ENCODE measurements at places on chromosomes 7 and 10. TPM values are rescaled to one million over a fixed set of nuclear protein-coding genes. Genes with fewer than 3 reads are reported as not detected.

CACNB2 gene
- 10.6 TPM for total RNA-seq

- no peak for DNase-seq
These were observed 151.5 kb upstream of the EEPD1 start for GRCh38 chr7:36001546-36001945.

NKX2-3 gene
- under 0.01 TPM for total RNA-seq

DNA sequence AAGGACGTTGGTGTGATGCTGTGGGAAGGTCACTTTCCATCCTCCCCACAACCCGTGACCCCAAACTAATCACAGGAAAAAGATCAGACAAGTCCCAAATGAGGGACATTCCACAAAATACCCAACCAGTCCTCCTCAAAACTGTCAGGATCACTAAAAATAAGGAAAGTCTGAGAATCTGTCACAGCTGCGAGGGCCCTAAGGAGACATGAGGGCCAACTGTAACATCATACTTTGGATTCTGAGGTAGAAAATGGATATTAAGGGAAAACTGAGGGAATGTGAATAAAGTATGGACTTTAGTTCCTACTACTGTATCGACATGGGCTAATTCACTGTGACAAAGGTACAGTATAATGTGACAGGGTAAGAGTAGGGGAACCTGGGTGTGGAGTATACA lies 85.1 kb upstream of the FAM20C start:
- no peak for DNase-seq

PLPP4 gene
- total RNA-seq, result 18.8 TPM

DNA sequence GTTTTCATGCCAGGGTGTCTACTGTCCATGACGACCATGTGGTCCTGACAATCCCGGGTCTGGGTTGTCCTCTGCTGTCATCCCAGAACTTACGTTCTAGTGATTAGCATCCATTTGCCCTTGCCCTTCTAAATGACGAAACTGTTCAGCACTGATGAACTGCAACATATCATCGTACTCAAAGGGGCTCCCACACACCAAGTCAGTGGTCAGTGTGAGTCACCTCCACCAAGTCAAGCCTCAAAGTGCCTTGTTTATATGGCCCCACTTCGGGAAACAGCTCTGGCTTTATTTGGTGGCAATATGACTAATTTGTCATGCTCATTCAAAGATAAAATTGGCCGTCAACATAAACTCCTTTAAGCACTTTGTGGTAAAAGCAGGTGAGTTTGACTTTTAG lies 110.7 kb downstream of the FRMD4A start:
- DNase-seq, result no peak

FZD1 gene
- total RNA-seq, result 6.9 TPM

DNA sequence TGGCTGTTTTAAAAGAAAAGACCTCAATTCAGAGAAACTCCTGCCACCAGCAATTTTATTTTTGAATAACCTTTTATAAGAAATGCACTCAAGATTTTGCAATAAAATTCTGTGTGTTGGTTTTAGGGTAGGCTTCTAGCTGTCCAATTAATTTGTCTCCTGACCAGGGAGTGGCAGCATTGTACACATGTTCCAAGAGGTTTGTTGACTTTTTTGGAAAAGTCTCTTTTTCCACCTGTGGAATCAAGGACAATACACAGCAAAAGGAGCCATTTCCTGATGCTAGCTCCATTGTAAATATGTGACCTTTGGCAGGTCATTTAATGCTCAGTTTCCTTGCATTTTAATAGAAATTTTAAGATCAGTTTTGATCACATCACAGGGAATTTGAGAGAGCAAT lies 1.8 kb downstream of the GIMAP5 start:
- no peak for DNase-seq

GRCh38 chr10:111319866-111320265 lies 243.0 kb downstream of the ADRA2A start:
- DNase-seq, result no peak

DNA sequence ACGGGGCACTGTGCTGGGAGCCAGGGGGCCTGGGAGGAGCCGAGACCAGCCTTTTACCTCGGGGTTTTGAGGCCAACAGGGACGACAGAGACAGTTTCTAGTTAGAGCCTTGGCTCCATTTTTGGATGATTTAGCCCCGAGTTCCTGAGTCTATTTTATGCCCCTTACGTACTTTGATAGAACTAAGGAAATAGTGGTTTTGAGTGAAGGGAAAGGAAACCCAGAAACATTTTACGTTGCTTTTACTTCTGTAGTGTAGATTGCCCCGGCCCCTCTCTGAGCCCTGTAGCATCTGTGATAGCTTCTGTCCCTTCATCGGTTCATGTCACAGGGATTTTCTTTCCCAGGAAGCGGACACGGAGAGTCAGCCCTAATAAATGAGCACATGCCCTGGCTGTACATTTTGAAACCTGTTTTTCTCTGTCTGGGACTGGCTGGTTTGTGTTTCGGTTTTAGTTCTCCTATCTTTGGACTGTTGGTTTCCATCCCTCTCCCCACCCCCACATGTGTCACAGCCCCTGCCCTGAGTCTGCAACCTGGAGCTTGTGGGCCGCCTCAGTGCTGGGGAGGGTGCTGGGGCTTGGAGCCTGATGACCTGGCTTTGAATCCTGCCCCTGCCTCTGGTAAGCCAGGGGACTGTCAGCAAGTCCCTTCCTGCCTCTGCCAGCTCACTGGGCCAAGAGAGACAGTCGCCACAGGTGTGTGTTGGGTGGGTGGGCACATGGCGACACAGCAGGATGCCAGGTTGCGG lies 6.9 kb upstream of the ORAI2 start:
- DNase-seq, result no peak

GRCh38 chr10:42990016-42990720 lies 86.7 kb upstream of the RET start:
- DNase-seq, result no peak

DNA sequence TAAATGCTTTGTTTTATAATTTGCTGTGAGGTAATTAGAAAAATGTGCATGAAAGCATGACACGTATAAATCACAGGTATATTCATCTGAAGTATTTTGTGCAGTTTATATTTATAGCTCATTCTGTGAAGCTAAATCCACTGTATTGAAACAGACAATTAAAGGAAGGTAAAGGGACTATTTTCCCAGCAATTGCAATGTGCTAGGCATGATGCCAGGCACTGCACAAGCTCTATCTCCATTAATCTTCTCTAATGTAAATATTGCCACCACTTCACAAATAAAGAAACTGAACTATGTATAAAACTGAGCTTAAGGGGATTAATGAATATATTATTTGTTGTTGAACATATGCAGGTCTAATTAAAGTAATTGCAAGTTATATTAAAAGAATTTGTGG lies 1012.5 kb downstream of the NRG3 start:
- no peak for DNase-seq

GJD4 gene
- total RNA-seq, result not detected

PTPRE gene
- total RNA-seq, result 16.3 TPM

DNA sequence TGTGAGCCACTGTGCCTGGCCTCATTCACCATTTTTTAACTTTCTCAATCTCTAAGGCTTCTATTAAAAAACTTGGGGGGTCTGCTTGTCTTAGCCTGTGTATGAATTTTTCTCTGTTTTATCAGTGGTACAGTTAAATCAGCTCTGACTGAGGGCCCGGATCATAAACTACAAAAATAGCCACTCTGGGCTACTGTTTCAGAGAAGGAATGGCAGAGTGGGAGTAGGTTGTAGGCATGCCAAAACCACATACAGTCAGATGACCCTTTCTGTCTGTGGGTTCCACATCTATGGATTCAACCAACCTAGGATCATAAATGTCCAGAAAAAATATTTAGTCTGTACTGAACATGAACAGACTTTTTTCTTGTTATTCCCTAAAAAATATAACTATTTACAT lies 21.3 kb downstream of the TBC1D12 start:
- no peak for DNase-seq

DNA sequence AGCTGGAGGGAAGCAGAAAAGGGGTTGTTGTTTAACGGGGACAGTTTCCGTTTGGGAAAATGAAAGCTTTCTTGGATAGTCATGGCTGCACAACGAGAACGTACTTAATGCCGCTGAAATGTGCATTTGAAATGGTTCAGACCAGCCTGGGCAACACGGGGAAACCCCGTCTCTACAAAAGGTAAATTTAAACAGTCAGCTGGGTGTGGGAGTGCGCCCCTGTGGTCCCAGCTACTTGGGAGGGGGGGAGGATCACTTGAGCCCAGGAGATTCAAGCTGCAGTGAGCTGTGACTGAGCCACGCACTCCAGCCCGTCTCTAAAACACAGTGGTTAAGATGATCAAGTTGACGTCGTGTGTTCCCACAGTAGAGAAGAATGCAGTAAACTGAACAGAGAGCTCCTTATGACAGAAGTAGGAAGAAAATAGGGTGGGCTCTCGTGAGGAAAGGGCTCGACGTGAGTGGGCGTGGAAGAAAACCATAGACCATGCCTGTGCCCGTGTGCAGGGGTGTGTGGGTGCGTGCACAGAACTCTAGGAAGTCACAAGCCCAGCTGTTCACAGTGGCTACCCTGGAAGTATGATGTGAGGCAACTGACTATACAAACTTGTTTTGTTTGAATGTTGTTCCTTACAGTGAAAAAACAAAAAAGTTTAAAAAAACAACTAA lies 4.1 kb upstream of the FUOM start:
- no peak for DNase-seq

- no peak for DNase-seq
These were observed 8.1 kb downstream of the HHEX start for GRCh38 chr10:92697663-92698511.

DNA sequence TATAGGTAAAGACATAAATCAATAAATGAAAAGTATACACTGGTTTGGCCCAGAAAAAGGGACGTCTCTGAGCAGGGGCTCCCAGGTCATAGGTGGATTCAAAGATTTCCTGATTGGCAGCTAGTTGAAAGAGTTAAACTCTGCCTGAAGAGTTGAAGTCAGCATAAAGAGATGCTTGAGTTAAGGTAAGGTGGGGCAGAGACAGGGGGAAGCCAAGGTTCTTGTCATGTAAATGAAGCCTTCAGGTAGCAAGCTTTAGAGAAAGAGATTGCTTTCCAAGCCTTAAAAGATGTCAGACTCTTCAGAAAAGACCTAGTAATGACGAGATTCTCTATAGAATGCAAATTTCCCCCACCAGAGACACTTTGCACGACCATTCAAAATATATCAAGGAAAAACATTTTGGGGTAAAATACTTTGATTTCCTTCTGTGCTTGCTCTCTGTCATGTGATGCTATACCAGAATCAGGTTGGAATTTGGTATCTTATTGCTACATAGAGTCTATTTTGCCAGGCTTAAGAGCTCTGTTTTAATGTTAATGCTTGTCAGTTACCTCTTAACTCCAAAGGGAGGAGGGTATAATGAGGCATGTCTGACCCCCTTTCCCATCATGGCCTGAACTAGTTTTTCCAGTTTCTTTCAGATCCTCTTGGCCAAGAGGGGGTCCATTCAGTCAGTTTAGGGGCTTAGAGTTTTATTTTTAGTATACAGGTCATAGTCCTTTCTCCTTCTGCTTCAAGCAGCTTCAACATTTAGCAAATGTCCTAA lies 429.6 kb downstream of the ADRA2A start:
- no peak for DNase-seq

LOXL4 gene
- not detected for total RNA-seq

DNA sequence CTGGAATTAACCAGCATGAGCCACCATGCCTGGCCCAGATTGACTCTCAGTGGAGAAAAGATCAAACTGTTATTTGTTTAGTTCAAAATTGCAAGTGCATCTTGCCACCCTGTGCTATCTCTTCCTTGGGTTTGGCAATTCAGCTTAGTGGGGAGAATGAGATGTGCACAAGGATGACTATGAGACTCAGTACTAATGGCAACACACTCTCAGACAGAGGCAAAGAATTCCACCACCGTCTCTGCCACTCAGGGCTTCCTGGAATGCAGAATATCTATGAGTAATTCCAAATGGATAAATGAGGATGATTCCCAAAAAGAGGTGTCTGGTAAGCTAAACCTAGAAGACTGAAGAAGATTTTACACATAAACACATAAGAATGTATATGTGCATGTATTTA lies 525.8 kb downstream of the NRG3 start:
- DNase-seq, result no peak

SLC4A2 gene
- 10.6 TPM for total RNA-seq

DNA sequence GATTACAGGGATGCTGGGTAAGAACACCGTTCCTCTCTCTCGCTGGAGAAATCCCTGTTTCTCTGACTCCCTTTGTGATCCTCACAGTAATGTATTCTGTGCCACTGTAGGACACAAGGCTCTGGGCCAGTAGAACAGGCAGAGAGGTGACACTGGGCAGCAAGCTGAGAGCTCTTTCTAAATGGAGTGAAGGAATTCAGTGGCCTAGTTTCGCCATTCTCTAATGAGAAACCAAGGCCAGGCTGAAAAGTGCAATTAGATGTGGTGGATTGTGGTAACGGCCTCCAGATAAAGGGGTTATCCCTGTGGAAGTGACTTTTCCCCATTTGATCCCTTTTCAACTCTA lies 12.8 kb downstream of the KCTD7 start:
- no peak for DNase-seq

GRCh38 chr10:62960416-62960815 lies 144.2 kb upstream of the EGR2 start:
- DNase-seq, result no peak

DNA sequence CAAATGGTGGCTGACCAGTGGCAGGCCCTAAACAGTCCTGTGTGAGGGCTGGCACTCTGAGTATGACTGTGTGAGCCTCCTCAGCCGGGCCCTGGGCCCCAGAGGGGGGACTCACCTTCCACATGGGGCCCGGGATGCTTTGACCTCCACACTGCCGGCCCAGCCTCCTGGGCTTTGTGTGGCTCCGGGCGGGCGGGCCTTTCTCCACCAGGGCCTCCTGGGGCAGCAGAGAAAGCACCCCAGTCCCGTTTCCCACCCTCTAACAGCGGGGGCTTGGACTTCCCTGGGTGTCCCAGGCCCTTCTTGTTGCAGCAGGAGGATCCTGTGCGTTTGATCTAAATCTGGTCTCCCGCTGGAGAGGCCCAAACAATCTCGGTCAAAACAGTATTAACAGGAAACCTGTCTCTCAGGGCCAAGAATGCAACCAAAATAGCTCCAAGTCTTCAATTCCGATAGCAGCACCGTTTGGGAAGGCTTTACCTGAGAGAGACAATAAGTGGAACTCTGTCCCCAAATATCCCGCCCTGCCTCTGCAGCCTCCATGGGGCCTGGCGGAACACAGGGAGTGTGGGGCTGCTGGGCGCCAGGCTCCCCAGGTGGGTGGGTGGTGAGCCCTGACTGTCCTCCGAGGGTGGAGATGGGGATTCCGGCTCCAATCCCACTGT lies 104.8 kb upstream of the ZNF32 start:
- DNase-seq, result no peak

TAS2R41 gene
- not detected for total RNA-seq

DNA sequence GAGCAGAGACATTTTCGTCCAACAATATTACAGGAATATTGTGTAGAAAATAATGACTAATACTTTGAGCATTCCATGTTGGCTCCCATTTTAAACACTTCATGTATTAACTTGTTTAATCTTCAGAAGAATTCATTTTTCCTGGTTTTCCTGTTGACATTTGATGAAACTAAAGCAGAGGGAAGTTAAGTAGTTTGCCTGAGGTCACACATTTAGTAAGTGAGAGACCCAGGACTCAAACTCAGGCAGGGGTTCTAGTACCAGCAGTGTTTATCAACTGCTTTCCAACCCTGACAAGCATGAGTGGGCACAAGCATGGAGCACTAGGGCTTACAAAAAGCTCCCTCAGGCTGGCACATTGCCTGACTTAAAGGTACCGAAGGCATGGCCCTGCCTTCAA lies 719.1 kb downstream of the AUTS2 start:
- no peak for DNase-seq

GRCh38 chr10:24519950-24520349 lies 203.7 kb downstream of the ARHGAP21 start:
- DNase-seq, result no peak

- peak; percentile 14 for DNase-seq
These were observed 42.8 kb downstream of the CTTNBP2 start for GRCh38 chr7:117830422-117830954.

GRCh38 chr10:116029826-116030225 lies 243.2 kb downstream of the GFRA1 start:
- no peak for DNase-seq

- DNase-seq, result no peak
These were observed 204.1 kb upstream of the NFE2L3 start for GRCh38 chr7:25947669-25948516.
